ENCODE measurements at places on chromosomes 7 and 10.

DNA sequence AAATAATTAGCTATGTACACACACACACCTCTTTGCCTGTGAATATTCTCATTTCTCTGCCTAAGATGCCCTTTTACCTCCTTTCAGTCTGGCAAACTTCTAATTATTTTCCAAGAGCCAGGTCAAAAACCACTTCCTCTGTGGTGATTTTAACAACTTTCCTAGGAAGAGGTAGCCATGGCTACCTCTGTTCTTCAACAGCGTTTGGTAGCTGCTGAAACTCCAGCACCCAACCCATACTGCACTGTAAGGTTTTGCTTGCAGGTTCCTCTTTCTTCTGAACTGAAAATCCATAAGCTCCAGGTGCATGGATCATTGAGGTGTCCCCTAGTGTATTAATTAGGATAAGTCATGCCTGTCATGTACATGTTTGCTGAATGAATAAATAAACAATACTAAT is 25.6 kb downstream of the NRCAM start:
- no peak for DNase-seq

GRCh38 chr7:25569765-25570164 is 341.5 kb upstream of the NPVF start:
- no peak for DNase-seq

- peak; percentile 5 for DNase-seq
Observed at GRCh38 chr10:21522631-21523406, 2.7 kb downstream of the SKIDA1 start.

DNA sequence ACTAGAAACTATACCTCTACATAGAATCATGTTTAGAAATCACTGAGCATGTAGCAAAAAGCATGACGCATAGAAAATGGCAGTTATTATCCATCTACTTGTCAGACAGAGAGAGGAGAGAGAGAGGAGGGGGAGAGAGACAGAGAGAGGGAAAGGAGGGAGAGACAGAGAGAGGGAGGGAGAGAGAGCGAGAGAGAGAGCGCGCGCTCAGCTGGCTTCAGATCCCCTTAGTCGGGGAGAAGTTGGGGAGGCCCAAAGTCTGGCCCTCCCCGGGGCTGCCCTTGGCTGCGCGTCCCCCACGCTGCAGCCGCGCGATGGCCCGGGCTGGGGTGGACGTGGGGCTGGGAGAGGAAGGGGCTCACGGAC is 37.0 kb downstream of the CNPY1 start:
- no peak for DNase-seq

- no peak for DNase-seq
Observed at GRCh38 chr10:13699216-13699615, 112.5 kb downstream of the PRPF18 start.

DNA sequence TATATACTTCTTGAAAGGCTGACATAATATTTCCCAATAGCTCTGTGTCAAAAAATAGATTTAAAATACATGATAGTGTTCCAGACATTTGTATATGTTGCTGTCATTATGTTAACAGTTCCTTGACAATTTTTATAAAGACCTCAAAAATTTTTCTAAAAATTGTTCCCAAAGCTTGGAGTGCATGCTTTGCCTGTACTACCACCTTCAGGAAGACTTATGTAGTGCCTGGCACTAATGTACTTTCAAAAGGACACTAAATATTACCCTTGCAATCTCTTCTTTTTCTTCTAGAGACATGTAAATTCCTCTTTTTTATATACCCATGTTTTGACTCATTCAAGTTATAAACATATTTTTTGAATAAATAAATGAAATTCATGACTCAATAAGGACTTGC is 48.0 kb upstream of the SP8 start:
- DNase-seq, result no peak

DNA sequence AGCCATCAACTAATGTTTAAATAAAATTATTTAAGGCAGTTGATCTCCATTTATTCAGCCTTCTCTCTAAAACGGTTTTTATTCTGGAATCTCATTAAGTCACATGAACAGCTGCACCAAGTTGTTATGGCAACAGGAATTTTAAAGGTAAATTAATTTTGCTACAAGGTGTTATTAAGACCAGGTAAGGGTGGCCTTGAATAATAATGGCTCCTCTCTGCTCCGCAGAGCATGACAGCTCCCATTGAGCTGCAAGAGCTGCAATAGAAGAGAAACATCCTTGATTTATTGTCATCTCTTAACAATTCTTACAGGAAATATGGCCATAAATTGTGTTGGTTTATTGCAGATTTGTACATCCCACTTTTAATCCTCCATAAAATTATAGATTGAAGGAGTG is 165.8 kb downstream of the KLF6 start:
- no peak for DNase-seq
